ENCODE measurements at places on chromosomes 5 and 9.

- no peak for DNase-seq
Measured at GRCh38 chr5:1542781-1543180, 19.0 kb upstream of the LPCAT1 start.

DNA sequence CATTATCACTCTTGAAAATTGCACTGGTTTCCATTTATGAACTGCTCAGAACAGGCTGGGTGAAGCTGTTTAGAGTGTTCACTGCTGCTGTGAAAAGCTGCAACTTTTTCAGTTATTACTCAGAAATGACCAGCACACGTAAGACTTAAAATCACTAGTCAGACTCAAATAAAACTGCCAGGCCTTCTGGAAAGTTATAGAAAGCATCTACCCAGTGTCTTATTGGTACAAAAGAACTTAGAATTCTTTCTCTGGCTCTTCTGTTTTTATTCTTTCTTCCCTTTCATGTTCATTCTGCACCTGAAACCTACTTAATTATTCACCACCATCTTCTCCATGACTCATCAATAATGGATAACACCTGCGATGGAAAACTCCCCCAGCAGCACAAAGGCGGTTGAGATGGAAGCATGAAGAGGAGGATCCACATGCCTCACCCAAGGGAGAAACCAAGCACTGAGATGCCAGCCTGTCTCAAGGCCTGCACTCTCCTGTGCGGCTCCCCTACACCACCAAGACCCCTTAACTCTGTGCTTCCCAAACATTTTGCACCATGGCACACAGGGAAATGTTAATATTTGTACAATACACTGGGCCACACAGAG lies 171.9 kb downstream of the ENTREP1 start:
- DNase-seq, result no peak

- no peak for DNase-seq
Measured at GRCh38 chr5:79736528-79737514, 47.2 kb downstream of the CMYA5 start.

DNA sequence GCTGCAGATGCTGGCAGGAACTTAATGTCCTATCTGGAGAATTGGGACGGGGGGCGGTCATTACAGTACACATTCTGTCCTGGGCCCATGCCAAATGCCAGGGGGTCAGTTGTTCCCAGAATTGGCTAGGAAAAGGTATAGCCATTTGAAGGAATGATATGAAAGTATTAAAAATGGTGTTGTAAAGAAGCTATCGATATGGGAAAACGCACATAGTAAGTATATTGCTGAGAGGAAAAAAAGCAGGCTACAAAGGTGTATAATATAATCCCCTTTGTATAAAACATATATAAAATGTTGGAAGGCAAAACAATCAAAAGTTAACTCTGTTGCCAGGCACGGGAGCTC lies 450 bp upstream of the ARHGEF39 start:
- DNase-seq, result no peak

All from GM13977 (cell line).